Fibroblast of skin of abdomen (primary cell): ENCODE measurements at places on chromosomes 4 and X.
A peak's percentile ranks its signal among the peaks of the same experiment; 100 is the strongest.

DNA sequence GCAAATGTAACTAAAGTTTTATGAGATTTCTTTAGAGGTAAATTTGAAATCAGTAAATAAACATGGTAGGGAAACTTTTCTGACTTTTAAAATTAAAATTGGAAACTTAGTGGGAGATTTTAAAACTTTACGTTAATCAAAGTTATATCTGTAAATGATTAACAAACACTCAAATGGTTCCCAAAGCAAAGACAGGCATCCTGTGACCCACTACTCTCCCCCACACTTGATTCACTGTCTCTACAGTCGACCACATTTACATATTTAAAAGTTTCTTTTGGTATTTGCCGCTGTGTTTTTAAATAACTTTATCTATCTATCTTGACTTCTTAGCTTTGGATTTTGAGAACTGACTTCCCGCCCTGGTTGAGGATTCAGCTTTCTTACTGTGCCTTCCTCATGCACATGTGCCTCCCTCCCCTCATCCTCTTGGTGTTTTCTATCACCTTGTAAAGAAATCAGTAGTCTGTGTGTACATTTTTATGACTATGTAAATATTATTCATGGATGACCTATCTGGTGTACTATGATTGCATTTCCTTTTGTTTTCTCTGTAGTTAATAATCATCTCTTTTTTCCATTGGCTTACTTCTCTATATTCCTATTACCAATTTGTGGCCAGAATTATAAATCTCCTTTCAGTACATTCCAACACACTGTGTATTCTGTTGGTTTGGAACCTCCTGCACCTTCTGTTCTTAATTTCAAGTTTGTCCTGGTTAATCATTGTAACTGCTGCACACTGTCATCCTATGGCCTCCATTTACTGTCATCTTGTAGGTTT, 72.6 kb downstream of the WWC2 start:
- no peak for DNase-seq

DNA sequence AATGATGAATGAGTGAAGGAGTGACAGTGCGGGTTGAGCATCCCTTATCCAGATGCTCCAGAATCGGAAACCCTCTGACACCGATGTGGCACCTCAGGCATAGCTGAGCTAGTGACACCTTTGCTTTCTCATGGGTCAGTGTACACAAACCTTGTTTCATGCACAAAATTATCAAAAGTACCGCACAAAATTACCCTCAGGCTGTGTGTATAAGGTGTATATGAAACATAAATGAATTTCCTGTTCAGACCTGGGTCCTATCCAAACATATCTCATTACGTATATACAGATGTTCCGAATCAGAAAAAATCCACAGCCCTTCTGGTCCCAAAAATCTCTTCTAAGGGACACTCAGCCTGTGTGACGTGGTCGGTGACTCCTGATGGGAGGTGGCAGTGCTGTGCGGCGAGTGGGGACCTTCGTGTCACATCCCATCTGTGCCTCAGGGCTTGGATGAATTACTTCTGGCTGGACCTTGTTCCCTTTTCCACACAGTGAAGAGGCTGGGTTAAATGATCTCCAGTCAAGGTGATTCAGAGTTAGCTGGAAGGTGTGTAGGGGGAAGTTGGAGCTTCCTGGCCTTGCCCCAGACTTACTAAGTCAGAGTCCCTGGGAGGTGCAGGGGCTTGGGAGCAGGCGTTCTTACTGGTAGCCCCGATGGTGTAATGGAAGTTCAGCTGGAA, 18.8 kb downstream of the RGS12 start:
- DNase-seq, result no peak

DNA sequence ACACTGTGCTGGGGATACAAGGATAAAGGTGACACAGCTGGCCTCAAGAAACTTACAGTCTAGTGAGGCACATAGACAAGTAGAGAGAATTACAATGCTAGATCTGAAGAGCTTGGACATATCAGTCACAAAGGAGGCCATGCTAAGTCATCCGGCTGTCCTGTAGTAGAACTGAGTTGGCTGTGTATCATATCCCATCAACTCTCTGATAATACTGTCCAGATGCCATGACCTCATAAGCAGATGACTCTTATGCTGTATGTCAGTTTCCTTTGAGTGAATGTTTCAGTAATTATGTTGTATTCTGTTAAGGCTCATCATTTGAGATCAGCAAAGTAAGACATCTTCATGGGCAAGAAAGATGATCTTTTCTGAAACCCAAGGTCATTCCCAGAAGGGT, 442.9 kb downstream of the MID1IP1 start:
- DNase-seq, result no peak

DNA sequence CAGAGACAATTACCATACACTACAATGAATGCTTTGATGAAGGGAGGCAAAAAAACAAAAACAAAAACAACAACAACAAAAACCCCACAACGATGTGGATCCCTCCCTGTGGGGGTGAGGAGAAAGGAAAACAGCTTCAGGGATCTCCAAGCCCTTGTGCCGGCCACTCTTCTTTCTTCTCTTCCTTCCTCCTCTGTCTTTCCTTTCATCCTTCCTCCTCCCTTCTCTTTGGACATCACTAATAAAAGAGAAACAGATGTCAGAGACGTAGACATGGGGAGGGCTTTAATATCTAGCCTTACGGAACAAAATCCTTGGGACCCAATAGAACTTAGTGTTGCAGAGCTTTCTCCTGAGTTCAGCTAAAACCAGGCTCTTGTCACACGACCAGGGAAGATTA, 18.8 kb upstream of the STX18 start:
- DNase-seq, result no peak

- peak; percentile 60 for DNase-seq
Measured at GRCh38 chr4:137267024-137267423, 265.3 kb downstream of the PCDH18 start.

DNA sequence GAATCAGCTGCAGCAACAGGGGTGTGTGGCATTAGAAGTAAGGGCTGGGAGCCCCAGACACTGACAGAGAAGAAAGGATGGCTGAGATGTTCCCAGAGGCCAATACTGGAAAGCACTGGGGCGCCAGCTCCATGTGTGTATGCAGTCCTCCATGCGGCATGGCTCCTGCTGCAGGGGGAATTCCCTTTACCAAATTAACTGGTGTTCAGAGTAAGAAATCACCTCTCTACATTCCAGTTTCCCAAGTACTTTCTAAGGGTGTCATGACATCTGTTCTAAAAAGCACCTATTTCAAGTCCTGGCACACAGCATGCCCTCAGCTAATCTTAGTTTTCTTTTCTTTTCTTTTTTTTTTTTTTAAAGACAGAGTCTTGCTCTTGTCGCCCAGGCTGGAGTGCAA, 98.0 kb downstream of the MAML3 start:
- no peak for DNase-seq

DNA sequence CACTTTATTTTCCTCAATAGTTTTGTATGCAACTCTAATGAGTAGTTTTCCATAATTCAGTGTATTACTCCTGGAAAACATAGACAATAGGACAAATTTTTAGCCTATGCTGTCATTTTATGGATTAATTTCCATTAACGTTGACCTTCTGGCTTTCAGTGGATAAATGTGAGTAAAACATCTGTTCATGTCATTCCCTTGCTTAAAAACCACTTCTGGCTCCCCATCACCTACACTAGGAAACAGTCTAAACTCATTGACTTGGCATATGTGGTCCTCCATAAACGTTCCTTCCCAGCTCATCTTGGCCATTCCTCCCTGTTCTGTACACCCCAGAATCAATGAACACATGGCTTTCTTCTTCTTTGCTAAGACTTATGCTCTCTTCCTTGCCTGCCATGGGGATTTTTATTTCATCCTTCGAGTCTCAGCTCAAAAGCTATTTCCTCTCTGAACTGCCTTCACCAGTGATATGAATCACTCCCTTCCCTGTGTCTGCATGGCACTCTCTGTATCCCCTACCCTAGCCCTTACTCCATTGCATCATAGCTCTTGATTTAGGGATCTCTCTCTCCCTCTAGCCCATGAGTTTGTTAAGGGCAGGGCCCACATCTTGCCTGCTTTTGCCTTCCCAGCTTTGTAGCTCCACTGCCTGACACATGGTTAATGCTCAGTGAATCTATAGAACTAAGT, 34.8 kb downstream of the DOCK11 start:
- peak; percentile 67 for DNase-seq

GRCh38 chrX:138775517-138775916, 64.0 kb upstream of the FGF13 start:
- peak; percentile 2 for DNase-seq

DNA sequence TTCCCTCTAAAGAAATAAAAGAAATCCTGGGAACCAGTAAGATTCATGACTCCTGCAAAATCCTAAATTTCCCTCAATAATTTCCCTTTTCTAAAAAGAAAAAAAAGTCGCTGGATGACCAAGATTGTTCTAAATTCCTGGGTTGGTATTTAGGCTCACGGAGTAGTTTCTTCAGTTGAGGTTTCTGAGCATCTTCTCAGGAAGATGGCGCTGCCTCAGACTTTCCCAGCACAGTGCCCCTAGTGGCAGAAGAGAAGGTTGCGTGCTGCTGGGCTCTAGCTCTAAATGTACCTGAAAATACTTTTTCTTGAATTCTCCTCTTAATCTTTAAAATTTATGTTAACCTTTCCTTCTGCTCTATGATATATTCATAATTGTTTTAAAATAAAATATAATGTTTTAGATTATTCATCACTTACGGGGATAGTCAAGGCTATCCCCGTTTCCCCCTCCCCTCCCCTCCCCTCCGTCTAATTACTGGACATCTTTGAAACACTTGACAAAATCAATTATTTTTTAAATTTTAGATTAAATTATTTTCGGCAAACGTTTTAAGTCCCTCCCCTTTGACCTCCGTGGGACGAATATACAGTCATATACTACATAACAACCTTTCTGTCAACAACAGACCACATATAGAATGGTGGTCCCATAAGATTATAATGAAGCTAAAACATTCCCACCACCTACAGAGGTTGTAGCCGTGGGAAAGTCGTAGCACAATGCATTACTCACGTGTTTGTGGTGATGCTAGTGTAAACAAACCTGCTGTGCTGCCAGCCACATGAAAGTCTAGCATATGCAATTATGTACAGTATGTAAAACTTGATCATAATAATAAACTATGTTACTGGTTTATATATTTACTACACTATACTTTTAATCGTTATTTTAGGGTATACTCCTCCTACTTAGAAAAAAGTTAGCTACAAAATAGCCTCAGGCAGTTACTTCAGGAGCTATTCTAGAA, 41.0 kb upstream of the GATB start:
- DNase-seq, result no peak

GRCh38 chrX:112085149-112085548, 2.6 kb upstream of the TRPC5 start:
- no peak for DNase-seq

DNA sequence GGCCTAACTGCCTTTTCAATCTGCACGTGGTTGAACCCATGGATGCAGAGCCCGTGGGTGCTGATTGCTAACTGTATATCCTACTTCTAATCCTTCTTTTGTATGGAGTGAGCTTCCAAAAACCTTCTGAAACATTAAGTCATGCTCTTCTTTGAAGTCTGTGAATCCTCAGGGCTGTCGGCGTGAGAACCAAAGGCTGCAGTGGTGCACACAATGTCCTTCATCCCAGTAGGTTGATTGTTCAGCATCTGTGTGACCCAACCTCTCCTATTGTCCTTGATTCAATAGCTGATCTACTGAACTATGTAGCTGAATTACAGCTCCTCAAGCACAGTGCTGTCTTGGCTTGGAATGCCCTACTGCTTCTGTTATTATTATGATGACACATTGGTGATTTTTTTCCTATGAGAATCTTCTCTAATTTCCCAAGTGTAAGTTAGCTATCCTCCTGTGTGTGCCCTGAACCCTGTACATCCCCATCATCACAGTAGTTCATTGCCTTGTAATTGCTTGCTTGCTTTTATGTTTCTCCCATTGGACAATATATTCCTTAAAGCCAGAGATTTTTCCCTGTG, 294.6 kb downstream of the TRIML1 start:
- peak; percentile 40 for DNase-seq

GRCh38 chrX:5236749-5237148, 991.9 kb downstream of the NLGN4X start:
- no peak for DNase-seq

DNA sequence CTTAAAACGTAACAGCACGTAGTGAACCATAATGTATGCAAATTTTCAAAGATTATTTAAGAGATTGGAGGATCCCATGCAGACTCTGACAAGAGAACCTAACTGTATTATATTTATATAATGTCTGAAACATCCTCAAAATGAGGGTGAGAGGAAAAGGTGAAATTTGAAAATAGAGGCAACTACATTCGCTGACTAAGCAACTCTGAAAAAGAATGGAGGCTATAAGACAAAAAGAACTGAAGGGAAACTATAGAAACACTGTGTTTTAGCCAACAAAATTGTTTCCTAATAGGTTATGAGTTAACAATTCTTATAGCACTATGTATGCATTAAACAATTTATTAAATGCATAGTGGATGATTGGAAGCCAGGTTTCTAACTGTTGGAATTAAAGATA, 648.0 kb downstream of the UBE2NL start:
- DNase-seq, result no peak

DNA sequence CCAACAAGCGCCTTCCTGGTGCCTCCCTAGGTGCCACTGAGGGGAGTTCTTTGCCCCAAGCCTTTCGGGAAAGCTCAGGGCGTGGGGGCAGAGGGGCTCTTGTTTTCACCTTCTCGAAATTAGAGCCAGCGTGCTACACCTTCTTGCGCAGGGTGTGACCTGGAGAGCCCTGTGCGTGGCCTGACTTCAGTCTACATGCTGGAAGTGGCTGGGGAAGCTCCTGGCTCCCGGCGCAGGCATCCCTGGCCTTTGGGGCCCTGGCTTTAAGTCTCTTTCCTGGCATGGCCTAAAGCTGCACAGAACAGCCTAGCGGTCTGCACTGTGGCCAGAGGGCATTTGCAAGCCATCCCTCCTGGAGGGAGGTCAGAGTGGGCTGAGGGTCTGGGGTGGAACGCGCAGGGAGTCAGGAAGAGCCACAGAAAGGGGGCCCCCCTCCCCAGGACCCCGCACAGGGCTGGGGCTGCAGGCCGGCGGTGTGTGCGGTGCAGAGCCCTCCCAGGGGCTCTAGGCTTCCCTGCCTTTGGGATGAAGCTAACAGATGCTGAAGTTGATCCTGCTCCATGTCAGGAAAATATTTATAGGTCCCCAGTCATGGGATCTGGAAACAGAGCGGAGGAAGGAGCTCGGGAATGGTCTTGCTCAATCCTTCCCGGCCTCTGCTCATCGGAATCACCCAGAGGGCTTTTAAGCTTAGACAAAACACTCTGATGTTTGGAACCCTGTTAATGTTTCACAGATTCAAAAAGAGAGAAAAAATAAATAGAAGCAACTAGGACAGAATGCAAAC, 781 bp upstream of the SPON2 start:
- DNase-seq, result peak; percentile 58

DNA sequence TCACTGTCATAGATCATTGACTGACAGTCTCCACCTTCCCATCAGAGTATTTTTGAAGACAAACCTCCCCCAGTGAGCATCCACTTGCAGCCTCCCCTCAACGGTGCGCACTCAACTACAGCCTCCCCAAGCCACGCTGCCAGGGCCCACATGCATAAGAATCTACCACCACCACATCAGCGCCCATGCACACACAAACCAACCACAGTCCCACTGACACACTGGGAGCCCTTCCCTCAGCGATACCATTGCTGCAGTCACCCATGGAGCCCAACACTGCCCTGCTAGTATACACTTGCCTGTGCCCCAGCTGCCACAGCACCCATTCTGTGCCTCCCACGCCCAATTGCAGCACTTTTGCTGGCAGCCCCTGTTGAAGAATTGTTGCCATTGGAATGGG, 132.9 kb downstream of the CHM start:
- DNase-seq, result no peak
